ENCODE measurements at places on chromosomes 2 and 18.

DNA sequence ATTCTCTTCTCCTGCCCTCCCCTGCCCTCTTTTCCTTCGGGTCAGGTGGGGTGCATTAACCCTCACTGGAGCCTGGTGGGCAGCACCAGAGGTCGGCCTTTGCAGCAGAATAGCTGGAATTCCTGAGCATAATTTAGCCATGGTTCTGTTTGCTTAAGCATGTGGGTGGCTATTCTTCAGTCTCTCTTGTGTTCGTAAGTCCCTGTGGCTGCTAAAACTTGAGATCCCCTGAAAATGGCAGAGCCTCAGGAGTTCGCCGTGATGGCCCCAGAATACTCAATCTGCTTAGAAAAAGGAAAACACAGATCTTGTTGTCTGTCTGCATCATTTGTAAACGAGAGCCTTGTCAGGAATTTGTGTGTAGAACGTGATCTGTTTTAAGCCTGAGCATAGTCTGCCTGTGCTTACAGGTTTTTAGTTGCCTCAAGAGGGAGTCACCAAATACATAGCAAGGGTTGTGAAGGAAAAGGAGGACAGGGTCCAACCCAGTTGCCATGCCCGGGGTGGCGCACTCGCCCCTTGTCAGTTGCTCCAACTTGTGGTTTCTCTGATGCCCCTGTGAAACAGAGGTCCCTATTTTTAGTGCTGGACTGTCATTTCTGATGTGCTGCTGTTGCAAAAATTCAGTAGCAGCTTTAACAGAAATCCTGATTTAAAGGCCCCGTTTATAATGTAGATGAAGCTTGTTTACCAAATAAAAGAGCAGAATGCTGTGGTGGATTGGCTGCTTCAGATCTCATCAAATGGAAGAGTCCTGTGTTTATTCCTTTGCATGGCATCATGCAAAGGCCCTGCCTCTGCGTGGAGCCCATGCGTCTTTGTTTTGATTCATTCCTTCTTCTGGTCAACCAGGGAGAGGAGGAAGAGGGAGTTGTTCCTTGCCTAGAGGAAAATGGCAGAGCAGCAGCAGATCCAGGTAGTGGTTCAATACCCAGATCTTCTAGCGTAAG lies 74.8 kb downstream of the WDSUB1 start:
- DNase-seq: no peak

DNA sequence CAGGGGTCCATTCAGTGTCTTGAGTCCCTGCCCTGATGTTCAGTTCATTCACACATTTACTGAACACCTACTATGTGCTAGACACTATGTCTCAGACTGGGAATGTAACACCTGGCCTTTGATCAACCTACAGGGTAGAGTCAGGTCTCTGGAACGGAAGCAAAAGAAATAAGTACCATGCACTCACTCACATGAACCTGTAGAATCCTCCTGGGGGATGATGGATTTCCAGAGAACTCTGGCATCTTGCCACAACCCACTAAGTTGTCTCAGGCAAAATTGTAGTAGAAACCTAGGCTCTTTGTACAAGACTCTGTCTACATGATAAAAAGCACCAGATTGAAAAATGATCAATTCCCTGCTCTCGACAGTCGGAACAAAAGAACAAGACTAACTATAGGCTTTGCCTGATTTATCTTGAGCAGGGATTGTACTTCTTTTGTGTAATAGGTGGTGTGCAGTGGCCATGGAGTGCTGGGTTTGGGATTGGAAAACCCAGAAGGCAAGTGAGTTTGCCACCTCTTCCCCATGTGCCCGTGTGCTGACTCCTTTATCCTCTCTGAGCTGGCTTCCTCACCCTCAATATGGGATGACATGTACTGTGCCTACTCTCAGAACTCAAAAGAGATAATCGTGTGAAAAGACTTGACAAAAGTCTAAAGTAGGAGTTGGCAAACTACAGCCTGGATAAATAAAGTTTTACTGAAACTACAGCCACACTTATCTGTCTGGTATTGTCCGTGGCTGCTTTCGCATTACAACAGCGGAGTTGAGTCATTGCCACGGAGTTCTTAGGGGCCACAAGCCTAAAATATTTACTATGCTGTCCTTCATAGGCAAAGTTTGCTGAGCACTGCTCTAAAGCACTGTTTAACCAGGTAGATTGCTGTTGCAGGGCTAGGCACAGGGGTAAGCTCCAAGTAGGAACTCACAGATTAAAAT lies 4.4 kb downstream of the CAPN14 start:
- DNase-seq: no peak

- no peak for DNase-seq
Observed at GRCh38 chr18:3345452-3345851, 83.5 kb downstream of the MYL12B start.

GRCh38 chr2:99878581-99879350 lies 263.6 kb downstream of the AFF3 start:
- no peak for DNase-seq

DNA sequence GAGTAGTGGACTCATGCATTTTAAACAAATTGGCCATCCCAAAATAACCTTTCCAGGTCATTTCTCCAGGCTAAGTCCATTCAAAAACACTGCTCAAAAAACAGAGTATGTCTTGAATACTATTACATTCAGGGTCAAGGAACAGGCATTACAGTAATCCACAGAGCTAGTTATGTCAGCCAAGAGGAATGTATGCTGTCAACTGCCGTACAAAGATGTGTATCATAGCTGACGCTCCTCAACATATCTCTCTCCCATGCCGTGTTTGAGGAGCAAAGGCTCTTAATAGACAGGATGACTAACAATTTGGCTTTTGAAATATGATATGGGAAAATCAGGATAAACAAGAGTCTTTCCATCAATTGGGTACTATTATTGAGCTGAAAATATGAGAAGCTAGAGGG lies 68.8 kb upstream of the KCTD1 start:
- DNase-seq: no peak

DNA sequence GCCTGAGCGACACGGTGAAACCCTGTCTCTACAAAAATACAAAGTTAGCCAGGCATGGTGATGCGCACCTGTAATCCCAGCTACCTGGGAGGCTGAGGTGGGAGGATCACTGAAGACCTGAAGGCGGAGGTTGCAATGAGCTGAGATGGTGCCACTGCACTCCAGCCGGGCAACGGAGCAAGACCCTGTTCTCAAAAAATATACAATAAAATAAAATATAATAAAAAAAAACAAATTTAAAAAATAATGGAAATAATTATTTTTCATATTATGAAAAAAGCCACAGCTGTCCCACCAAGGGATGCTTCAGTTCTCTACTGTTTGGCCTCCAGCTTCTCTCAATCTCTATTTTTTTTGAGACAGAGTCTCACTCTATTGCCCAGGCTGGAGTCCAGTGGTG lies 10.4 kb downstream of the SLC19A3 start:
- no peak for DNase-seq
